ENCODE measurements at places on chromosomes 1 and 21.

DNA sequence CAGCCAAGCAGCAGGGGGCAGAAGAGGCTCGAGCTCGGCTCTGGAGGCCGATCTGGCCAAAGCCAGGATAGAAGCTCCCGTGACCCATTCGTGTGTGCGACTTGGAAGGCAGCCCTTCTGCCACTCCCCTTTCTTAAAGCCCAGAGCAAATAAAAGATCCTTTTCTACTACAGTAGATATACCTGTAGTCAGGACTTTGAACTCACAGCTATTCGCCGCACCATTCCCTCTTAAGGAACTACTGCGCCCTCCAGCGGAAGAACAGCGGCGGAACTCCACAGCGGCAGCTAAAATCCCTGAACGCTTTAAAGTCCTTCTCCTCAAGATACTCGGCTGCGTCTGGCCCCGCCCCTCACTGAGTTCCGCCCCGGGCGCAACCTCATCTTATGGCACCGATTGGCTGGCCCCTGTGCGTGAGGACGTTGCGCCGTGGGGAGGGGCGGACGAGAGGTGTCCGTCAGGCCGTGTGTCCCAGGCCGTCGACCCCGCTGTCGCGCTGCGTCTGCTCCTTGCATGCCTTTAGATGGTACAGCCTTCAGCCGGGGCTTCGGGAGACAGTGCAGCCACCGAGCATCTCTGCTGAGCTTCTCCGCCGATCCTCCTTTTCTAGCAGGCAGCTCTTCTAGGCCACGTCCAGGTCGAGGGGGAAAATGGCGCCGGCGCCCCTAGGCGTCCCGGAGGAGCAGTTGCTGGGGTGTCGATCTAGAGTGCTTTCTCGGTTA lies at the start of gene LRIG2:
LRIG2 (plus strand) TSS at position 442 of the 722 bp plus-strand sequence; CDS start at position 651, 209 bp downstream.
- peak; percentile 98 for DNase-seq

DNA sequence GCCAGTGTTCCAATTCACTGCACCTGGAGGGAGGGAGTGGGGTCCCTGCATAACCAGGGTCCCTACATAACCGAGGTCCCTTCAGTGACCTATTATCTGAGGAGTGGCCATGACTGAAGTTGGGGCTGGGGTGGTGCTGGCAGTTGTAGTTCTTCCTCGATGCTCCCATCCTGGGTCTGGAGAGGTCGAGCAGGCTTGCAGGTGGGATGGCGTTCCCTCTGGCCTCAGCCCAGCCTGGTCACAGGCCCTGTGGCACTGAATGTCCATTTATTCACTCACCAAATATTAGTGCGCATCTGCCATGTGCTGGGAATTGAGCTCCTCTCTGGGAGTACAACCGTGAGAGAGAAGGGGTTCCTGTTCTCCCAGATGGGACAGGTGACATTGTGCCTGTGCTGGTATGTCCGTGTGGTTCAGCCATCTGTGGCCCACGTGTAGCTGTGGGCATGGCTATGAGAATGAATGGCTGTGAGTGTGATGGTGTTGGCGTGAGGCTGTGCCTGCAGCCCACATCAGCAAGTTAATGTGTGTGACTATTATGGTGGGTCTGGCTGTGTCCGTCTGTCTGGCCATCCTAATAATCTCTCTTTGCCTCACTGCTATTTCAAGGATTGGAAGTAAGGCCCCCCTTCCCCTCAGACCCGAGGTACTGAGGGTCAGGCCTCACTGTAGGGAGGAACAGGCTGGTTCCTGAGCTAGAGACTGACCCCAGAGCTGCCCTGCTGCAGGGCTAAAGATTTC lies 3.9 kb upstream of the SLC6A9 start:
- DNase-seq = no peak

- no peak for DNase-seq
Observed at GRCh38 chr1:239802275-239802674, 289.4 kb upstream of the FMN2 start.

DNA sequence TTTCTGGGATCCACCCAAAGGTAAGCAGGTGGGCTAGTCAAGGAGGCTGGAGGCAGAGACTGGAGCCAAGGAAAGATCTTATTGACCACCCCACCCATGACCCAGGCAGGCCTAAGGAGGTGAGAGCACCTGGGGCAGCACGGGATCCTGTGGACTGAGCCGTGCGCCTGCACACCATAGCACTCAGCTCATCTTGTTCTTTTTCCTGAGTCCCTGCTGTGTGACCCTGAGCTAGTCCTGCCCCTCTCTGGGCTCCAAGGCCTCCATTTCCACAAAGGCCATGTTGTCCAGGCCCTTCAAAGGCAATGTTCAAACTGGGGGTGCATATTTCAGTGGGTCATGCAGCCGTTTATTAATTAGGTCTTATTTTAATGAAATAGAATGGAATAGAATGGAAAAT lies 7.2 kb downstream of the FAM131C start:
- DNase-seq = no peak

DNA sequence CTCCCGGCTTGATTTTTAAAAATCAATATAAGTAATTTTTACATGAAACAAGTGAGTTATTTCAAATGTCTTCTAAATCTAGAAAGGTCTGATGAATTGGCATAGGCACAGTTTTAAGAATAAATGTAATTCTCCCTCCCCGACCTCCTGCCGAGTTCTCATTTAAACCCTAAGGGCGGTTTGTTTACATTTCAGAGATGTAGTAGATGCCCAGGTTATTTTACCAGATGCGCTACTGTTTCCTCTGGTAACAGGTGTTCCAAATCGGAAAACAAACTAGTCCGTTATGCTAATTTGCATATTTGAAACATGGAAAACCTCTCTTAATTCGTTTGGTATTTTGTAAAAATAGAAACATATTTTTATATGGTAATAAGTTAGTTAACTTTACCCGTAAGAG lies 53.8 kb upstream of the CFAP126 start:
- no peak for DNase-seq

DNA sequence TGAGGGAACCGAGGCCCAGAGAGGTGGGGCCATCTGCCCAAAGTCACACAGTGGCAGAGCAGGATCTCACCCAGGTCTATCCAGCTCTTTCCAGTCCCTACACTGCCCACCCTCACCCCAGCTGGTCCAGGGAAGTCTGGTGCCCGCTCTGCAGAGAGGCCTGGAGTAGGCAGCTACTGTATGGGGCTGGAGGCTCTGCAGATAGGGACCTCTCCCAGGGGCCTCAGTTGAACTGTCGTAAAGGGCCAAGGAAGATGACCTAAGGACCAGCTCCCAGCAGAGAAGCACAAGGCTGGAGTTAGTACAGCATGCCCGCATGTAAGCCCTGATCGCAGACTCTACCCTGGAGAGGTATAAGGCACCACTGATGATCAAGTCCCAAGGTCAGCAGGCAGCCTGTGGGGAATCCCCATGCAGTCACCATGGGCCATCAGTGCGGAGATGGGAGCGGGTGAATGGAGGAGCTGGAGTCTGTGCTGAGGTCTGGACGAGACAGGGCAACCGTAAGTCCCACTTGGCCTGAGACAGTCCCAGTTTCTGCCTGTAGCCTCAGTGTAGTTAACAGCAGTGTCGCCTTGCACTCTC lies 320.2 kb downstream of the MATN1 start:
- DNase-seq = no peak

DNA sequence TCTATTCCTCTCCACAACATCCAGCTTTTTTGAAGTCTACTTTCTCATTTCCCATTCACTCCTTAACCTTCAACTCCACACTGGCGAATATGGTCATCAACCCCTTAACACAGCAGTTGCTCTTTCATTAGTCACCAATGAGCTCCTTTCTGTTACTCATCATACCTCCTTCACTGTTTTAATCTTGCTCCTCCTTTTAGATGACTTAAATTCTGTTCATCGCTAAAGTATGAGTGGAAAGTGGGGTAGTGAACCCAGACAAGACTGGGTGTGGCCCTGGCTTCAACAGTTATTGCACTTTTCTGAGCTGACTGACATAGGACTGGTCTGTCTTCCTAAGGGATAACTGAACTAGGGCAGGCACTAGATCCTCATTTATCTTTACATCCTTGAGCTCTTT lies 51.3 kb downstream of the AKT3 start:
- DNase-seq = no peak

DNA sequence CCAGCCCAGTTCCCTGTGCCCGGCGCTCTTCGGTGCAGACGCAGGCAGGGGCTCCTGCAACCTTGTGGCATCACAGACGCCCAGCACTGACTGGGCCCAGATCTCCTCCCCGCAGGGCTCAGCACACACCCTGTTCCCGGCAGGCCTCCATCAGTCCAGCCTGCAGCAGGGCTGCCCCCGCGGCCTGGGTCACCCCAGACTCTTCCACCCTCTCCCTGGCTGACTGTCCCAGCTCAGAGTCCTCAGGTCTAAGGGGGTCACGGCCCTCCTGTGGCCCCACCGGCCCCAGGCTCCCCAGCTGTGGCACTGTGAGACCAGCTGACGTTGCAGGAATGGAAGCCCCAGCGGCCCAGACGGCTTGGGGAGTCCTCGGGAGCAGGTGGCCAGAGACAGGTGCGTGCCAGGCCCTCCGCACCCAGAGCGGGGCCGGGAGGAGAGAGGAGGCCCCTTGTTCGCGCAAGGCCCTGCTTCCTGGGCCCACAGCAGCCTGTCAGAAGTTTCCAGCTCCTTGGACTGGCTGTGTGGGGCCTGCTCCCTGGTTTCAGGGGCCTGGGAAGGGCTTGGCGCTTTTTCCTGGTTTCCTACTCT lies 4.2 kb downstream of the B3GALT6 start:
- no peak for DNase-seq

- DNase-seq = no peak
Observed at GRCh38 chr1:161706113-161706481, 932 bp upstream of the FCRLA start.

DNA sequence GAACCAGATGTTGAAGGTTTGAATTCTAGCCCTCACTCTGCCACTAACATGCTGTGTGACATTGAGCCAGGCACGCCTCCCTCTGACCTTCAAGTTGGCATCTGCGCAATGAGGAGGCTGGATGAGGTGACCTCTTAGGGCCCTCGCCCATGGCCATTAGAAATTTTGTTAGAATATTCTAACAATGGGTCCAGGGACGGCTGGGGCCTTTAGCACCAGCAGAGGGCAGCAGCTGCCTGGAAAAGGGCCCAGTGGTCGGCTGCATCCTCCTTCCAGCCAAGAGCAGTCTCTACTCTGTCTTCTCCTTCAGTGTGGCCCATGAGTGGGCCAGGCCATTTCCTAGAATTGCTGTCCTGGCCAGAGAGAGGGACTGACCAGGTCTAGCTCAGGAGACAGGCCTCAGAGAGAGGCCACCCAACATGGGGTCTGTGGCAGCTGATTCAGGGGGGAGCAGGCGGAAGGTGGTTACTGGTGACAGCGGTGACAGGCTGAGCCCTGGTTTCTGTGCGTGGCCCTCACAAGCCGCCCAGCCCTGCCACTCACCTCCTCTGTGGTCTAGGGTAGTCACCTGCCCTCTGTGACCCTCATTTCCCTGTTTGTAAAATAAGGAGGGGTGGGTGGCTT lies 101.3 kb upstream of the ACTL8 start:
- no peak for DNase-seq

GRCh38 chr1:51559064-51559500 lies 40.0 kb upstream of the EPS15 start:
- no peak for DNase-seq

GRCh38 chr1:31670593-31670964 lies 25.9 kb upstream of the PEF1 start:
- DNase-seq = no peak

- DNase-seq = no peak
Observed at GRCh38 chr1:203528976-203529835, 35.3 kb downstream of the OPTC start.

DNA sequence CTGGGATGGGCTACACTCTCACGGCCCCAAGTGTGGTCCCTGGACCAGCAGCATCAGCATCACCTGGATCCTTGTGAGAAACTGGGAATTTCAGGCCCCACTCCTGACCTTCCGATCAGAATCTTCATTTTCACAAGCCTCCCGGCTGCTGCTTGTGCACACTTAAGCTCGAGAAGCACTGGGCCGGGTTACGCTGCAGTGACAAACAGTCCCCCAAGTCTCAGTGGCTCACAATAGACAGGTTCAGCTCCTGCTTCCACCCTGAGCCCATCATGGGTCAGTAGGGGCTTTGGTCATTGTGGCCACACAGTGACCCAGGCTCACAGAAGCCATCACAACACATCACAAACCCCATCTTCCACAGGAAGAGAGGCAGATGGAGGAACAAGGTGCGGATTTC lies 63.5 kb downstream of the FHAD1 start:
- no peak for DNase-seq

DNA sequence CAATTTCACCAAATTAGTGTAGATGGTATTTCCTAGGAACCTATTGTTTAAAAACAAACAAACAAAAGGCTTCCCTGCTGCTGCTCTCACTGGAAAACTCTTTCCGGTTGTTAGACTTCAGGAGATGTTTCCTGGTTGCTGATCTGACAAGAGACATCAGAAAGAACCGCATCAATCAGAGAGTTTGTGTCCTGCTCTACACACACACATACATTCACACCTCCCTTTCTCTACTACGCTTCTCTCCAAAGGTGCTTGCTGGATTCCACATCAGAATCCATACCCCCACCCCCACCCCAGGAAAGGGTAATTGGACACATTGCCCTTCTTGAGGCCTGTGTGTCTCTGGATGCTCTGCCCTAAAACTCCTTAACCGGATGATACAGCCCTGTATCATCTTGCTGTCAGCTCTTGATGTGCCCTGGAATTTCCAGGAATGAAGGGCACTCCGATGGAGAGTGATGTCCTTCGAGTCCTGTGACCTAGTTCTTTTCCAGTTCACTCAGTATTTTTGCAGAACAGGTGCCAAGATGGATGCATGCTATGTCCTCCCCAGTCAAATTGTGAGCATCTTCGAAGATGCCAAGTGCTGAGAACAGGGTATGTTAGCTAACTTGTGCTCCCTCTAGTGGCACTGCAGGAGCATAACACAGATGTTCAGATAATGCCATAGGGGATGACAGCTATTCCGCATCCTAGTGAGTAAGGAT lies 113.7 kb upstream of the SLC35F3 start:
- no peak for DNase-seq

DNA sequence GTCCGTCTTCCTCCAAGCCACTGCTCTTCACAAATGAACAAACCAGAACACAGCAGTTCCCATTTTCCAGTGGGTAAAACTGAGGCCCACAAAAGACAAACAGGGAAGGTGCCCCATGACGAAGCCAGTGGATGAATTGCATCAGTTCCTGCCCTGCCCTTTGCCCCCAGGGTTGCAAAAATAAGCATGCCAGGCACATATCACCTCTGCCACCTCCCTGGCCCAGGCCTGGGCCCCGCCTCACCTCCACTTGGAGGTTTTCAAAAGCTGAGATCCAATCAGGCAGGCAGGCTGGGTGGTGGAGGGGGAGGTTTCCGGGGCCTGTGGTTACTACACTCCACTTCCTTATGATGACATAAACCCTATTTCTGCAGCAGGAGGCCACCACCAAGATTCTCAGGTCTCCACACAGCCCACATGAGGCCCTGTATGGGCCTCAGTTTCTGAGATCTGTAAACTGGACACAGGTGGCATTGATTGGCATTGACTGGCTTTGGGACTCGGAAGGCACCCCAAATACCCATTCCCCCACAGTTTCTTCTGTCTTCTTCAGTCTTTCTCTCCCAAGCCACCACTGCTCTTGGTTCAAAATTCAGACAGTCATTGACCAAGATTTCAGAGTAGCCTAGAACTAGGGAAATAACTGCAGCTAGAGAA lies 4.1 kb downstream of the KIF21B start:
- no peak for DNase-seq

- DNase-seq = no peak
Observed at GRCh38 chr1:109383854-109384253, 13.9 kb downstream of the SORT1 start.
